ENCODE measurements at places on chromosomes 16 and 17.

DNA sequence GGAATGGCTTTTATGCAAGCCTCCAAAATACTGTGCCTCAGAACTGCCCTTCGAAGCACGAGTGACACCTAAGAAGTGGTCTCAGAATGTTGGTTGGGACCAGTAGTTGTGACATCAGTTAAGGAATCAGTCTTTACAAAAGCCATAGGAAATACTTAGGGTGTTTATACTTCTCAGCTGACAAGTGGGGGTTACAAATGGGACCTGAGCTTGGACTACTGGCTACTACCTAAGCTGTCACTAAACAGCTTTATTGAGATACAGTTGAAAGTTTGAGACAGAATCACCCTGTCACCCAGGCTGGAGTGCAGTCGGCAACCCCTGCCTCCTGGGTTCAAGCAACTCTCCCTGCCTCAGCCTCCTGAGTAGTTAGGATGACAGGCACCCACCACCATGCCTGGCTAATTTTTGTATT lies 5.0 kb downstream of the RPL19 start:
- DNase-seq = no peak

- DNase-seq = no peak
These were observed 13.2 kb upstream of the BAIAP2 start for GRCh38 chr17:81021531-81022343.

GRCh38 chr16:78988361-78988969 lies 612.1 kb downstream of the MAF start:
- no peak for DNase-seq

DNA sequence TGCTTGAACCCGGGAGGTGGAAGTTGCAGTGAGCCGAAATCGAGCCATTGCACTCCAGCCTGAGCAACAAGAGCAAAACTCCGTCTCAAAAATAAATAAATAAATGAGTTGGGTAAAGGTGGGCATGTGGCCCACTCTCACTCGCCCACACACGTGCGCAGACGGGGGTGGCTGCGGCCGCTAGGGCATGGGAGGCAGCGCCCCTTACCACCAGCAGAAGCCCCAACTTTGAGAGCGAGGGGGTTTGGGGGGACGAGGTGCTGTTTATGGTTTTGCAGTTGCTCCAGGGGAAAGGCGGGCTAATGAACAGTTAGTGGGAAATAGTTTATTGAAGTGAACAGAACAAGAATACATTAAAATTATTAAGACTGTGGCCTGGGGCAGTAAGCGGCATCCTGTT lies 14.9 kb upstream of the RBFOX3 start:
- DNase-seq = no peak

GRCh38 chr17:82297280-82297713 lies 20.1 kb downstream of the CD7 start:
- DNase-seq = peak; percentile 57

- DNase-seq = no peak
These were observed 17.8 kb downstream of the DOC2B start for GRCh38 chr17:163514-164098.

- DNase-seq = no peak
These were observed 2.7 kb upstream of the PRM1 start for GRCh38 chr16:11283820-11284248.

- no peak for DNase-seq
These were observed 4.8 kb downstream of the ATP2A3 start for GRCh38 chr17:3959295-3959899.

DNA sequence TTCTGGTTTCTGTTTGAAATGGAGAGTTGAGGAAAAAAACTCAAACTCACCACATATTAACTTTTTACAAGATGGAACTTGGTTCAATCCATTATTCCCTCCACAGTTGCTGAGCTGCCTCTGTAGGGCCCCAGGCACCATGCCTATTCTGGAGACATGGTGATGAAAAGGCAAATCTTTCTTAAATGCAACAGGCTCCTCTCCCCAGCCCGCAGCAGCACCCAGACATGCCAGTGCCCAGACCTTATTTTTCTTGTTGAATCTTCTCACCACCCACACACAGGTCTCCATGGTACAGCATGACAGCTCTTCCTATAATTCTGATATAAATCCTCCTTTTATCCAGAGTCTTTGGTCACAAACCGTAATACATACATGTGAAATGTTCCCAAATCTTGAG lies 7.6 kb downstream of the CYTH1 start:
- no peak for DNase-seq

DNA sequence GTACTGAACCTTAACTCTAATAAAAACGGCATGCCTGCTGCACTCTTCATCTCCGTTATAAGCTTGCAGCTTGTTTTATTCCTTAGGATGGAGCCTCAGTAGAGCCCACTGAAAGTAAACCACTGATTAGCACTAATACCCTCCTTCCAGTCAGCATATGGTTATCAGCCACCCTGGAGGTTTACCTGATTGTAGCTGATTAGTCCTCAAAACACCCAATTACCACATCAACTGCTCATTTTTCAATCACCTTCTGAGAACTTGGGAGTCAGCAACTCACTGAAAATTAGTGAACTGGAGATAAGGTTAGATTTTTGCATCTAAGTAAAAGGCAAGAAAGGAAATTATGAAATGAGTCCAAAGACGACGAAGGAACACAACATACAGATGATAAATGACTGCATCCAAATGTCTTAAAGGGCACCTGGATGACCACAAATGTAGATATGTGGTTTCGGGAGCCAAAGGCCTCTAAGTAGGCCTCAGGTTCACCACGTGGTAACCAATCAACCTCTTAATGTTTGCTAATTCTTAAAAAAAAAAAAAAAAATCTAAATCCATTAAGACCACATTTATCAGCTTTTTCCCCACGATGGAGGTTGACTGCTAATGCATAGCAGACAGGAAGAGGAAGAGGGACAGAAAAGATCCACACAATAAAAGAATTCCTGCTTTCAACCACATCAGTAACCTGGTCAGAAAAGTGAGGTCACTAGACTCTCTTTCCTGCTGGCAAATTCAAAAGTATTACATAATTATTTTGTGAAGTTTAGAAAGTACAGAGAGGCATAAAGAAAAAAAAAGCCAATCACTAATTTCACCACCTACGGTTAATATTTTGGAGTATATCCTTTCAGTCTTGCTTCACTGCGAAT lies 28.0 kb downstream of the DCUN1D3 start:
- DNase-seq = no peak

DNA sequence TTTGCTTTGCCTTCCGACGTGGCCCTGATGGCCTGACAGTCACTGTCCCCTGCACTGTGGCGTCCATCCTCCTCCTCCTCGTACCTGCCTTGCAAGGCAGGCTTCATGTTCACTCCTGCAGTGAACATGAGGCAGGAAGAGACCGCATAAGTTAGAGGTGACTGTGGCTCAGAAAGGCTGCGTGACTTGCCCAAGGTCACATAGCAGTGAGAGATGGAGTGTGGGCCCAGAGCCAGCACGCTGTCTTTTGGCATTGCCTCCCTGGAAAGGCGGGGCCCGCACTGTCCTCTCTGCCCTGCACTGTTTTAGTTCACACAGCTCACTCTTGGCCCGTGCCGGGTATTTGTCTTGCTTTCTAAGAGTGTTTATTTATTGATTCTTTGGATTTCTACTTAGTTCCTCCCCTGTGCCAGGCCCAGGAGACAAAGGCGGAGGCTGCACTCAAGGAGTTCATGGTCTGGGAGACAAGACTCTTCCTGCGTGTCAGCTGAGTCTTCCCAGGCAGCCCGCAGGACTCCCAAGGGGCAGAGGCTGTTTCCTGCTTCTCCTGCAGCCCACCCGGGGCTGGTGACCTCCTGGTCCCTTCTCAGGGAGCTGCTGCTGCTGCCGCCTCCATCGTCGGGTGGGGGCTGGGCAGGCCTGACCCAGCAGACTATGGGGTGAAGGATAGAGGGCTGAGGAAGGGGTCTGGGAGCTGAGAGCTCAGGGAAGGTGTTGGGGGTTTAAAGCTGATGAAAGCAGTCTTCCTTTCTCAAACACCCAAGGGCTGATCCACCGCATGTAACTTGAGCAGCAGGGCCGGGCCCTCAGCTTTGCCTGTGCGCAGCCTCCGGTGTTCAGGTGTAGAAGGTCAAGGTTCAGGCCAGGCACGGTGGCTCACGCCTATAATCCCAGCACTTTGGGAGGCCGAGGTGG lies 12.7 kb downstream of the CYGB start:
- DNase-seq = no peak

GRCh38 chr16:29807426-29808218 lies 1.3 kb downstream of the MAZ start:
- peak; percentile 85 for DNase-seq

GRCh38 chr16:4612474-4612931 lies 2.2 kb downstream of the UBALD1 start:
- no peak for DNase-seq

DNA sequence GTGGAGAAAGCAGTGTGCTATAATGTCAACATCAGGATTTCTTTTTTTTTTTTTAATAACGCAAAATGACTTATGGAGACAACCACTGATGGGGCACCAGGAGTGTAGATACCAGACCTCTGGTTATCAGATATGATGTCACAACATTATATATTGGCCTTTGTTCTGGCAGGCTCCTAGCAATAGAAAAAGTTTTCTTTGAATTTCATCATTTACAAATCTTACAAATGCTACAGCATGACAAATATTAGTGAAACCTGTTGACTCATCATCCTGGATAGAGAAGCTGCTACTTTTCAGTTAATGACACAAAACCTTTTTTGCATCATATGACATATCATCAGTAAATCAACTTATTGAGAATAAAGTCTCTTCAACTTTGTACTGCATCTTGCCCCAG lies 6.1 kb downstream of the THUMPD1 start:
- peak; percentile 1 for DNase-seq

DNA sequence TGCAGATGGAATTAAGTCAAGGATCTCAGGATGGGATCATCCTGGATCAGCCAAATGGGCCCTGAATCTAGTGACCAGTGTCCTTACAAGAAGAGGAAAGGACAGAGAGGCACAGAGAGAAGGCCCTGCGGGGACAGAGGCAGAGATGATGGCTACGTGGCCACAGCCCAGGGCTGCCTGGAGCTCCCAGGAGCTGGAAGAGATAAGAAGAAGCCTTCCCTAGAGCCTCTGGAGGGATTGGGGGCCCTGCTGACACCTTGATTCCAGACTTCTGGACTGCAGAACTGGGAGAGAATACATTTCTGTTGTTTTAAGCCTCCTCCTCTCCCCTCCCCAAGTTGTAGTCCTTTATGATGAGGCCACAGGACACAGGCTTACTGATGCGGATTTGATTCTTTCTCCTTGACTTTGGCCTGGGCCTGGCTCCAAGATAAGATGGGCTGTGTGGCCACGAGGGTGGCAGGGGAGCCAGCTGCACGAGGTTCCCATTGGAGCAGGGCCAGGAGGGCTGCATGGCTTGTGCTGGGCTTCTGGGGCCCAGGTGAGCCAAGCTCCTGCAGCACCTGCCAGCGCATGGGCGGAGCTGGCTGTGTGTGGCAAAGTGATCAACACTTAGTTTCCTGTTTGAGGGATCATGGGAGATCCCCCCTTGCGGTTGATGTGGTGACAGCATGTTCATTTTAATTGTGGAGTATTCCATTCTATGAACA lies 146.1 kb downstream of the IRF8 start:
- no peak for DNase-seq

DNA sequence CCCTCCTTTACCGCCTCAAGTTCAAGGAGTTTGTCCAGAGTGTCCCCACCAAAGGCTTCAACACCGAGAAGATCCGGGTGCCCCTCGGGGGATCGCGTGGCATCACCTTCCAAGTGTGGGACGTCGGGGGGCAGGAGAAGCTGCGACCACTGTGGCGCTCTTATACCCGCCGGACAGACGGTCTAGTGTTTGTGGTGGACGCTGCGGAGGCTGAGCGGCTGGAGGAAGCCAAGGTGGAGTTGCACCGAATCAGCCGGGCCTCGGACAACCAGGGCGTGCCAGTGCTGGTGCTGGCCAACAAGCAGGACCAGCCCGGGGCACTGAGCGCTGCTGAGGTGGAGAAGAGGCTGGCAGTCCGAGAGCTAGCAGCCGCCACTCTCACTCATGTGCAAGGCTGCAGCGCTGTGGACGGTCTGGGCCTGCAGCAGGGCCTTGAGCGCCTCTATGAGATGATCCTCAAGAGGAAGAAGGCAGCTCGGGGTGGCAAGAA lies 1.1 kb downstream of the ARL4D start:
- DNase-seq = no peak

GRCh38 chr17:60618854-60619526 lies 19.0 kb downstream of the PPM1D start:
- no peak for DNase-seq

GRCh38 chr17:80970044-80970761 lies 21.4 kb upstream of the CHMP6 start:
- no peak for DNase-seq

GRCh38 chr16:23509782-23510163 lies 521 bp downstream of the GGA2 start:
- DNase-seq = no peak

- DNase-seq = no peak
These were observed 1.7 kb upstream of the TAF15 start for GRCh38 chr17:35807371-35808144.

GRCh38 chr17:33154869-33155455 lies 138.1 kb downstream of the ASIC2 start:
- no peak for DNase-seq

- DNase-seq = peak; percentile 59
These were observed 46.2 kb downstream of the SMPD3 start for GRCh38 chr16:68401871-68402747.

DNA sequence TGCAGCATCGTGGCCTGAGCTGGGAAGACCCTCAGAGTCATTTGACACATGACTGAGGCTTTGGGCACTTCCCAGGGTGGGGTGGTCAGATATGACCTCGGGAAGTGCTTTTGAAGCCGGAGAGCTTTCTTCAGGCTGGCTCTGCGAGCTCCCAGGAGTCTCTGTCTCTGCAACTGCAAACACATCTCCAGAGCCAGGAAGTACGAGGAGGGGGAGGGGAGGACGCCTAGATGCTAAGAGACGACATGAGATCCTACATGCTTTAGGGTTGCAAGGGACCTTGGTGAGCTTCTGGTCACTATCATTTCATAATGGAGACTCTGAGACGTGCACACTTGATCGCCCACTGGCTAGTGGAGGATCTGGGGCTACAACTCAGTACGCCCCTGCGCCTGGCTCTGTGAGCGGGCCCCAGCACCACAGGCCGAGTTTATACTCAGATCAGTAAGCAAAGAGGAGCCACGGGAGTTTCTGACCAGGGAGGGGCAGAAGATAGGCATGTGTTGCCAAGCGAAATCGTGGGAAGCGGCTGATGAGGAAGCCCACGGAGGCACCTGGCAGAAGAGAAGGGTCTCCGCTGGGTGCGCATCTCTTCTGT lies 527 bp upstream of the MGAT5B start:
- no peak for DNase-seq

GRCh38 chr16:68291227-68291626 lies 19.5 kb downstream of the SLC7A6OS start:
- DNase-seq = no peak

- DNase-seq = peak; percentile 44
These were observed 839.6 kb upstream of the GOT2 start for GRCh38 chr16:59573528-59574271.

DNA sequence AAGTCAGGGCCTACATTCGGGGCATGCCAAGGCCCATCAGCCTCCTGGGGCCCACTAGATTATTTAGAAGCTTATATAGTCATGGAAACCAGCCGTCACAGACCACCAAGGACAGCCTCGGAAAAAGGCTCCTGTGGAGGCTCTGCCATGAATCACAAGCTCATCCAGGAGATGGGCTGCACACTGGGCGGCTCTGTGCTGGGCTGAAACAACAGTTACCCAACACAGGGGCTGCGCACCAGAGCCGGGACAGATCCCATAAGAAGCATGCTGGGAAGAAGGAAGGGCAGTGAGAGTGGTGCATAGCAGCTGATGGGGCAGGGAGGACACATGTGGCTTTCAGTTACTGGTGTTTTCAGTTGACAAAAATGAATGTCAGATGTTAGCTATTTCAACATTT lies 67.7 kb upstream of the GSG1L start:
- DNase-seq = peak; percentile 6

GRCh38 chr17:14451729-14452191 lies 150.9 kb downstream of the HS3ST3B1 start:
- no peak for DNase-seq

- DNase-seq = no peak
These were observed 4.9 kb upstream of the LPCAT2 start for GRCh38 chr16:55503726-55504550.

Measured in stromal cell of bone marrow (primary cell).